ENCODE measurements at places on chromosomes 5 and 9. TPM values are rescaled to one million over a fixed set of nuclear protein-coding genes. Genes with fewer than 3 reads are reported as not detected.

Gene CRB2
- total RNA-seq: not detected

GRCh38 chr9:18385696-18386490 lies 88.1 kb upstream of the ADAMTSL1 start:
- no peak for DNase-seq

DNA sequence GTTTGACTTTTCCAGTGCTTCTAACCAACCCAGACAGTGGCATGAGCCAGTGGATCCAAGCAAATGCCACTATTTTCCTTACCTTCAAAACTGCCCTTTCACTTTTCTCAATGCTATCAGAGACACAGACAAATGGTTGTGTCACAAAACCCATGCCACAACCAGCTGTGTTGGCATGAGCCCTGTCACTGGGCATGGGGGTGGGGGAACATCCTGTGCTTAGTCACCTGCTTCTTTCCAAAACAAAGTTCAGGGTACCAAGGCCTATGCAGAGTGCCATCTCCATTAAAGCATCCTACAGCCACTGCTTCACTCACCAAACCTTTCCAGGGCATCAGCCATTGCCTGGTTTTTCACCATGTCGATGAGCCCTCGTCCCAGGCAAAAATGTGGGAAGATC lies 30.1 kb downstream of the NIPSNAP3B start:
- peak; percentile 31 for DNase-seq

GRCh38 chr5:150261231-150261630 lies 28.3 kb downstream of the CAMK2A start:
- DNase-seq: peak; percentile 64

- no peak for DNase-seq
Measured at GRCh38 chr5:45252978-45253377, 443.2 kb downstream of the HCN1 start.

DNA sequence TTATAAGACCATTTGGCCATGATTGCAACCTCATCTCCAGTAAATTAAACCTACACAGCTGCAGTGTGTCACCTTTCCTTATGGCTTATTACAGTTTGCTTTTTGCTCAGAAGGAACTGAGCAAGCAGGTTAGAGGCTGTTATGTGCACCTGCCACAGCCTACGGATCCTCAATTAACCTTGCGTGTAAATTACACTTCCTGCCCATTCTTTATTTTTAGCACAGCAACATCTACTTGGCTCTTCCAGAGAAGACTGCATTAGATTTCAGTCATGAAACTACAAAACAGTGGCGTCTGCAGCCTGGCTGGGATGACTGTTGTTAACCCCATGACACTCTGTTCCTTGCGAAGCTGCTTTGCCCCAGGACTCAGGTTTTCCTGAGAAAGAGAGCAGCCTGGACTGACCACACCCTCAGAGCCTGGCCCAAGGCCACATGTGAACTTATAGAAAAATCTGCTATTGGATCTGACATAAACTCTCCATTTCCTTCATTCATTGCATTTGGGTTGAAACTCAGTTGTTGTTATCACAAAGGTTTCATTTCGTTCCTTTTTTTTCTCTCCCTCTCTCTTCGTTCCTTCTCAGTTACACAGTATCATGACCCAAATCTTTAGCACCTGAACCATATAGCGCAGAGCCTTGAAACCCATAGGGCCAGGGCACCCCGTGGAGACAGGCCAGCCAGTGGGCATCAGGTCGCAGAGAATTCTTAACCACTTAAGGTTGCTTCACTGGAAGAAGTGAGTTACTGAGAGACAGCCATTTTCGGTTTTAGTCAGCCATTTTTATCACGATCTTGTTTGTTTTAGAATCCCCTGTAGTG lies 138.6 kb downstream of the PALM2AKAP2 start:
- no peak for DNase-seq

- DNase-seq: peak; percentile 82
Measured at GRCh38 chr9:16526380-16526779, 344.1 kb downstream of the BNC2 start.

- DNase-seq: no peak
Measured at GRCh38 chr9:86868616-86869015, 78.7 kb downstream of the GAS1 start.
